ENCODE measurements at places on chromosomes 4 and X. TPM values are rescaled to one million over a fixed set of nuclear protein-coding genes. Genes with fewer than 3 reads are reported as not detected.

DNA sequence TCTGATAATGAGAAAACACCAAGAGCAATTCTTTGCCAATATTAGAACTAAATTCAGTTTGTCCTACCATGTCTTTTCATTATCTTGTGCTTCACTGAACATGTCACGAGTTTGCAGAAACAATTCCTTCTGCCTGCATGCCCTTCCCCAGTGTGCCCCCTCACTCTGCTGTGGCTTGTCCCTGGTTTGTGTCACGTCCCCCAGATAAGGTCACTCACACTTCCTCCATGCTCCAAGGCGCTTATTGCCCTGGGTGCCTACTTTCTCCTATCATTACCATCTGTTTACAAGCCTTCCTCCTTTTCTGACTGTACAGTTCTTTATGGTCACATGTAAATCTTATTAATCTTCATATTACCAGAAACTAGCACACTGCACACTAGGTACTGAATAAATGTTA is 394.1 kb downstream of the KCNIP4 start:
- H3K4me3 ChIP-seq = no peak overlapping the region
- H3K27me3 ChIP-seq = no peaks in the 10 kb centered on the region
- no peak for DNase-seq
- H3K4me1 ChIP-seq = no peaks in the 10 kb centered on the region
- H3K36me3 ChIP-seq = no peaks in the 10 kb centered on the region
- no peak overlapping the region for H3K27ac ChIP-seq

- peaks cover 5% of the 10 kb centered on the region for H3K27me3 ChIP-seq
- no peak for DNase-seq
- no peaks in the 10 kb centered on the region for H3K36me3 ChIP-seq
Measured at GRCh38 chr4:102139932-102140331, 205.3 kb downstream of the SLC39A8 start.

DNA sequence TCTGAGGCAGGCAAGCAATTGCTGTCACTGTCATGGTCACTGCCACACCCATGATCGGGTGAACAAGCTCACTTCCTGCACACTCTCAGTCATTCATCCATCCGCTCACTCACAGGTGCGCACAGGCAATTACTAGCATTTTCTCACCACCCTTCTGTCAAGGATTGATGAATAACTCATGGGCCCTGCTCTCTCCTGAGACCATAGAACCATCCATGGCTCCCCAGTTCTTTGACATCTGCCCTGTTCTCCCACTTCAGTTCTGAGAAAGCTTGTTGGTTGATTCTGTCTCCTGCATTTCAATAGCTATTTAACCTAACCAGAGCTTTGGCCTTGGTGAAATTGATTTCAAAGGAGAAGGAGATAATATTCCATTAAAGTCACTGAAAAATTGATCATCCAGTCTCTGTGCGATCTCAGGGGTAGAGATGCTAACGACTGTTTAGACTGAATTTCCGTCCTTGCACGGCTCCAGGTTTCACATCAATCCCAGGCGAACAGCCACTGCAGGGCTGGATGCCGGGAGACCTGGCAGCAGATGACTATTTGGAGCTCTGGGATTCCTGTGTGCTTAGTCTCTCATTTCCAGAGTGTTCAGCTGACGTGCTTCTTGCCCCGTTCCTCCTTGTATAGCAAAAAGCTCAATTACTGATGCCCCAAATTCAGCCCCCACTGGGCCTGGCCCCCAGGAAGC is 36.9 kb upstream of the ADRA2C start:
- H3K36me3 ChIP-seq = no peaks in the 10 kb centered on the region
- DNase-seq = no peak

FAM200B gene
- 6.0 TPM for total RNA-seq

DNA sequence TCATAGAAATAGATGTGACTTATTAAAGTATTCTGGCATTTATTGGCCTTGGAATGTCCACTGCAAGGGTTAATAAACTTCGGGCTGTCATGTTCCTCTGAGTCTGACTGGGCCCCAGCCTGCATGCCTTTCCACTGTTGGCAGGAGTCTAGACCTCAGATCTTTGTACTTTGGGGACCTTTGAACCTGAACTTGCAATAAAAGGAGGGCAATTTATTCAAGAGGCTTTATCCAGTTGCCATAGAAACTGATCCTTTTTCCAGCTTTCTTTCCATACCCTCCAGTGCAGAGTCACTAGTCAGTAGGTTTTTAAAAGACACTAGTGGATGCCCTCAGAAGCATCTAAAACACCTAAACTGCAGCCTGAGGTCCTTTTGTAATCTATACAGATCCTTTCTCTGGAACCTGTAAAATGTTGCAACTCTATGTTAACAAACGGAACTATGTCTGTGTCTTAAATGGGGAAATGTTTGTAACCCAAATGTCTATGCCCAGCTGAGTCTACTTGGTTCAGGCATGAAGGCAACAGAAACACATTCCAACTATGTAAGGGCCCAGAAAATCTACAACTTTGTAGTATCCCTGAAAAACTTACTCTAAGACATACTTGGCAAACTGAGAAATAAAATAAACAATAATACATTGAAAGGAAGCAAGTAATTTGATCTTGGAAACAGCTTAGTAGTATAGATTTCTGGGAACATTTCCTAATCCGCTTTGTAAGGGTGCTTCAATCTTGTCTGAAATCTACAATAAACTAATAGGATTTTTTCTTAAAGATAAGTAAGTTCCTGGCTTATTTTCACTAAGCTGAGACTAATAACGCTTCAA is 41.5 kb downstream of the SOWAHB start:
- no peaks in the 10 kb centered on the region for H3K36me3 ChIP-seq
- H3K4me1 ChIP-seq = no peaks in the 10 kb centered on the region
- DNase-seq = no peak
- no peak overlapping the region for H3K27ac ChIP-seq

GRCh38 chr4:22485737-22486136 is 30.1 kb downstream of the ADGRA3 start:
- no peaks in the 10 kb centered on the region for H3K27me3 ChIP-seq
- no peak overlapping the region for H3K27ac ChIP-seq
- H3K4me3 ChIP-seq = no peak overlapping the region

DNA sequence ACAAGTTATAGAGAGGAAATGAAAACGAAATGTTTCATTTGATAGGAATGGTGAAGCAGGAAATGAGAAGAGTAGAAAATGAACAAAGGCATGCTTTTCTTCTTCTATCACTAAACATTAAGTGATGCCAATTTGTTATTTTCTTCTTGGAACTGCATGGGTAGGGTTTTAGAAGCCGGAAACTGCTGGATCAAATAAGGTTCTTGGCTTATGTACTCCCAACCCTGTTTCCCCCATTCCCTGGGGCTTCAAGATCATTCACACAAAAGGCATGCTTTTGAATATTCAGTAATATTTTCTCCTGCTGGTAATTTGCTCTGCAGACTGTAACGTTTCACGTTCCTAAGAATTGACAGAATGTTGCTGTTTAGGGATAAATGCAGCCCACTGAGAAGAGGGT is 224.1 kb downstream of the NLGN4X start:
- no peaks in the 10 kb centered on the region for H3K36me3 ChIP-seq
- no peaks in the 10 kb centered on the region for H3K4me1 ChIP-seq
- H3K27ac ChIP-seq = no peak overlapping the region

- no peaks in the 10 kb centered on the region for H3K27me3 ChIP-seq
- H3K4me1 ChIP-seq = peaks cover 2% of the 10 kb centered on the region
- DNase-seq = no peak
- H3K36me3 ChIP-seq = no peaks in the 10 kb centered on the region
- no peak overlapping the region for H3K27ac ChIP-seq
Measured at GRCh38 chr4:128770807-128771206, 38.7 kb upstream of the JADE1 start.

- no peak overlapping the region for H3K27ac ChIP-seq
- no peak for DNase-seq
- peaks cover 18% of the 10 kb centered on the region for H3K4me1 ChIP-seq
- H3K27me3 ChIP-seq = peaks cover 26% of the 10 kb centered on the region
Measured at GRCh38 chr4:6265546-6265945, 4.1 kb upstream of the WFS1 start.

DNA sequence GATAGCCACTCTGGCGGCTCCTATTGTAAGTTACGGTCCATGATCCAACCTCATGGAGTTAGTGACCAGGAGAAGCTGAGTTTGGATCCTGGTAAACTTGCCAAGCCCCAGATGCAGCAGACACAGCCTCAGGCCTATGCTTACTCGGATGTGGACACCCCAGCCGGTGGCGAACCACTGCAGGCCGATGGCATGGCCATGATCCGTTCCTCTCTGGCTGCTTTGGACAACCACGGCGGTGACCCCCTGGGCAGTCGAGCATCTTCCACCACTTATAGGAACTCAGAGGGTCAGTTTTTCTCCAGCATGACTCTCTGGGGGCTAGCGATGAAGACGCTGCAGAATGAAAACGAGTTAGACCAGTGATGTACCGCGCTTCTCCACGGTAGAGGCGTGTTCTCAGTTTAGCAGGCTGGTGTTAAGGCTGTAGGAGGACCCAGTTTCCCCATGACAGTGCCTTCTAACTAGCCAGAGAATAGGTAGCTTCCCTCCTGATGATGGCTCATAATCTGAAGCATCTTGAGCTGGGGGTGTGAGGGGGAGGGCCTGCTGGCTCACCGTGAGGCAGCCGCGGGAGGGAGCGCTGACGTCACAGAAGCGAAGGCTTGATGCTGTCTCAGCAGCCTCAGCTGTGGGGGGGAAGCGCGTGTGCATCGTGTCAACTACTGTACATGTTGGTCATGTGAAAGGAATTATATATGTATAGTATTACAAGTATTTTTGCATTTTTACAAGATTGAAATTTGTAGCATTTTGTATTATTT is 31.1 kb downstream of the ZBTB49 start:
- H3K36me3 ChIP-seq = peaks cover 8% of the 10 kb centered on the region
- H3K4me3 ChIP-seq = no peak overlapping the region
- no peak overlapping the region for H3K27ac ChIP-seq
- H3K4me1 ChIP-seq = peaks cover 3% of the 10 kb centered on the region
- DNase-seq = no peak

- no peak overlapping the region for H3K27ac ChIP-seq
- no peaks in the 10 kb centered on the region for H3K27me3 ChIP-seq
- no peaks in the 10 kb centered on the region for H3K4me1 ChIP-seq
Measured at GRCh38 chr4:20319825-20320612, 68.3 kb downstream of the SLIT2 start.

DNA sequence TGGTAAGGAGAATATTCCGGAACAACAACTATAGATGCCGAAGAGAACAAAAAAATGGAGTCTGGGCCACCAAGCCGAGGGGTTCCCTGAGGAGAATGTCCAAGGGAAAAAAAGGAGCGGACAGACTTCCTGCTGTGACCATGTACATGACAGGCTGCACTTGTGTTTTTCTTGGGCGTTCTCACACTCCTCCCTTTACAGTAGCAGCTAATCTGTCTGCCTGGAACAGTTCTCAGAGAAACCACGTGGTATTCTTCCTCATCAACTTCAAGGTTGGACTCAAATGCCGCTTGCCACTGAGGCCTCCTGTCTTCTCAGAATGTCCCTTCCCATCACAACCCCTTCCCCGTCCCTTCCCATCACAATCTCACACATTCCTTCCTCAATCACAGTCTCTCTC is 30.8 kb upstream of the MTNR1A start:
- H3K27ac ChIP-seq = no peak overlapping the region
- no peak for DNase-seq
- H3K36me3 ChIP-seq = no peaks in the 10 kb centered on the region
- no peaks in the 10 kb centered on the region for H3K27me3 ChIP-seq
- no peak overlapping the region for H3K4me3 ChIP-seq
- H3K4me1 ChIP-seq = no peaks in the 10 kb centered on the region

- H3K27me3 ChIP-seq = no peaks in the 10 kb centered on the region
- no peak overlapping the region for H3K27ac ChIP-seq
- H3K4me1 ChIP-seq = no peaks in the 10 kb centered on the region
- DNase-seq = no peak
Measured at GRCh38 chr4:122884499-122884898, 37.9 kb downstream of the NUDT6 start.

GRCh38 chr4:30726090-30726675 is 6.0 kb downstream of the PCDH7 start:
- peaks cover 2% of the 10 kb centered on the region for H3K36me3 ChIP-seq
- H3K27ac ChIP-seq = no peak overlapping the region
- DNase-seq = no peak
- no peak overlapping the region for H3K4me3 ChIP-seq
- H3K4me1 ChIP-seq = no peaks in the 10 kb centered on the region
- H3K27me3 ChIP-seq = peaks cover 15% of the 10 kb centered on the region

SLC9A6 gene
- 12.4 TPM for total RNA-seq

DNA sequence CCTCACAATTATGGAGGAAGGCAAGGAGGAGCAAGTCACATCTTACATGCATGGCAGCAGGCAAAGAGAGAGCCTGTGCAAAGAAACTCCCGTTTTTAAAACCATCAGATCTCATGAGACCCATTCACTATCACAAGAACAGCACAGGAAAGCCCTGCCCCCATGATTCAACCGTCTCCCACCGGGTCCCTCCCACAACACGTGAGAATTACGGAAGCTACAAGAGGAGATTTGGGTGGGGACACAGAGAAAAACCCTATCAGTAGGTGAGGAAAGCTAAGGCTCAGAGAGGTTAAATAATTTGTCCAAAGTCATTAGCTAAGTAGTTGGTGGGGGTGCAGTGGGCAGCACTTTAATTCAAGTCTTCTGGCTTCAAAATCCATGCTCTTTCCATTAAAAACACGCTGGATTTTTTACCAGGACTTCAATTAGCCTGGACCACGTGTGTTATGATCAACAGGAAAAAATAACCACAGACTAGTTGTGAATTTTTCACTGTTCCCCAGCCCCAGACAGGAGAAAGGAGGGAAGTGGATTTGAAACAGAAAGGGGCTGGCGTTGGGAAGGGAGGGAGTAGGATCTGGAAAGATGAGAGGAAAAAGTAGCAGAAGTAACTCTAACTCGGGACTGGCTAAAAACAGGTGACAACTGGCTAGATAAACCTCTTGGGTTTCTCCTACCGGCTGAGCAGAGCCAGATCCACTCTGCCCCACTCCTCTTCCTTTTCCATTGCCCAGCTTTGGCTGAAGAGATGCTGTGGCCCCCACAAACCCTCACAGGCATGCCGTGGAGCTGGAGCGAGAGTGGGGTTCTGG is 986 bp downstream of the MTMR8 start:
- no peak for DNase-seq
- H3K36me3 ChIP-seq = no peaks in the 10 kb centered on the region
- peaks cover 9% of the 10 kb centered on the region for H3K4me1 ChIP-seq
- H3K27ac ChIP-seq = peak overlapping the region; percentile 83
- peak overlapping the region; percentile 94 for H3K4me3 ChIP-seq
- no peaks in the 10 kb centered on the region for H3K27me3 ChIP-seq

DNA sequence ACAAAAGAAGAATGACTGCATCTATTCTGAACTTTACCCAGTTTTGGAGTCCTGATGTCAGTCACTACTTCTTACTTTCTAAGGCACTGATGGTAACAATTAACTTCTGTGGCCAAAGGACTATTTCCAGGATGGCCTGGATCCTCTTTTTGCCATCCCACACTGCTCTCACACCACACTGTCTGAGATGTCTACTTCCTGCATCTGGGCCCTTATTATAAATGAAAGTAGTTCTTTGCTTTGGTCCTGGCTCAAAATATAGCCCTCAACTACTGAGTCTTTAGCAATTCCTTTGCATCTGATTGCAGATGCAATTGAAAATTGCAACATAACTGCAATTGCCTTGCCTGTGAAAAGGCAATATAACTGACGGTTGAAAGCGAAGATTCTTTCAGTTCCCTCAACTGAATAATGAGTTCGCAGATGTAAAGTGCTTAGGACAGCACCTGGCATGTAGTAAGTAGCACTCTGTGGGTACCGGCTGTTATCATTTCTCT is 44.2 kb downstream of the COQ2 start:
- no peak for DNase-seq
- H3K27me3 ChIP-seq = peaks cover 55% of the 10 kb centered on the region
- no peak overlapping the region for H3K27ac ChIP-seq
- H3K36me3 ChIP-seq = peaks cover 36% of the 10 kb centered on the region

- DNase-seq = no peak
- no peak overlapping the region for H3K4me3 ChIP-seq
- no peak overlapping the region for H3K27ac ChIP-seq
- no peaks in the 10 kb centered on the region for H3K36me3 ChIP-seq
- no peaks in the 10 kb centered on the region for H3K4me1 ChIP-seq
Measured at GRCh38 chr4:185640811-185641675, 105.7 kb upstream of the PDLIM3 start.
